ENCODE measurements at places on chromosomes 11 and 22.

- peak; percentile 45 for DNase-seq
These were observed 387.5 kb upstream of the NARS2 start for GRCh38 chr11:78961937-78962701.

- no peak for DNase-seq
These were observed 12.0 kb downstream of the STIM1 start for GRCh38 chr11:3867209-3868091.

DNA sequence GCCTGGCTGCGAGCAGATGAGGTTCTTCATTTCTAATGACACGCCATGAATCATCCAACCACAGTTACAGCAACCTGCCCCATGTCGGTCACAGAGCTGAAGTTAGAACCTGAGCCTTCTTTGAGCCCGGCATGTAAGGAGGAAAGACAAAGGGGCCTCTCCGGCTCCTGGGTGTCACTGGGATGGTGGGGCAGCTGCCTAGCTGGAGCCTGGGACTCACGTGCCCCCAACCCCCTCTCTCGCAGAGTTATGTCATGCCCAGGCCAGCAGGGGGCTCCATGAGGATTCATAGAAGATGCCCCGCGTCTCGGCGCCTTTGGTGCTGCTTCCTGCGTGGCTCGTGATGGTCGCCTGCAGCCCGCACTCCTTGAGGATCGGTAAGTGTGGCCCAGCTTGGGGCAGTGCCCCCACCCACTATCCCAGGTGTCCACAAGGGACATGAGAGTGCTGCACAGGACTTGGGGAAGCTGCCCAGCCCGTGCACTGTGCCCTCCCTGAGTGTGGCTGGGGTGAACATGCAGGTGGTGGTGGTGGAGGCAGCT, 148.5 kb downstream of the GRIK4 start:
- peak; percentile 15 for DNase-seq

- peak; percentile 88 for DNase-seq
These were observed at the start of gene CYB5R3 for GRCh38 chr22:42649246-42650099. CYB5R3 (minus strand) TSS chr22:42649392; CDS start chr22:42649315, 77 bp downstream.

GRCh38 chr11:129021295-129021694, 78.6 kb upstream of the TP53AIP1 start:
- DNase-seq = no peak

DNA sequence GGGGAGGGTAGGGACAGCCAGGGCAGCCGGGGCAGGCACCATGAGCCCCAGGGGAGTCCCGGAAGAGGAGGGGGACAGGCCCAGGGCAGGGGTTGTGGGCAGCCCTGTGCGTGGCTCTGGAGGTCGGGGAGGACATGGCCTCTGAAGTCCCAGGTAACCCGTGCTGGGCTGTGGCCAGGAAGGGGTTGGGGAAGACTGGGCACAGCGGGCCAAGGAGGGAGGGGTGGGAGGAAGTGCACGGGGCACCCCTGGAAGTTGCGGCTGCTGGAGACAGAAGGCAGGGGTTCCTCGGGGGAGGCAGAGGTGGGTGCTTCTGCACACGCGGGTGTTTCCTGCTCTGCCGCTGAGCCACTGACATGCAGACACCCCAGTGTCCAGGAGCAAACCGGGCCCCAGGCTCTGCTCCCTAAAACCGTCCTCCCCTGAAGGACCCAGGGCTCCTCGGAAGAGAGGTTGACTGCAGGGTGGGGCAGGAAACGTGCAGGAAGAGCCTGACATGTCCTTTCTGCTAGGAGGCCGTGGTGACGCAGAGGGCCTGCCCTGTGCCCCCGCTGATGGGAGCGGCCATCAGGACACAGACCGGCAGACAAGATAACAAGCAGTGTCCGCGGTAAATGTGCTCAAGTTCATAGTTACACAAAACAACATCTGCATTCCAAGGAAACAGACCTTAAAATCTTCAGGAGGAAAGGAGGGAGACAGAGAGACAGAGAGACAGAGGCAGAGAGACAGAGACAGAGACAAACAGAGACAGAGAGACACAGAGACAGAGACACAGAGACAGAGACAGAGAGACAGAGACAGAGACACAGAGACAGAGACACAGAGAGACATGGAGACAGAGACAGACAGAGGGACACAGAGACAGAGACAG, 5.7 kb downstream of the TNNI2 start:
- DNase-seq = no peak

DNA sequence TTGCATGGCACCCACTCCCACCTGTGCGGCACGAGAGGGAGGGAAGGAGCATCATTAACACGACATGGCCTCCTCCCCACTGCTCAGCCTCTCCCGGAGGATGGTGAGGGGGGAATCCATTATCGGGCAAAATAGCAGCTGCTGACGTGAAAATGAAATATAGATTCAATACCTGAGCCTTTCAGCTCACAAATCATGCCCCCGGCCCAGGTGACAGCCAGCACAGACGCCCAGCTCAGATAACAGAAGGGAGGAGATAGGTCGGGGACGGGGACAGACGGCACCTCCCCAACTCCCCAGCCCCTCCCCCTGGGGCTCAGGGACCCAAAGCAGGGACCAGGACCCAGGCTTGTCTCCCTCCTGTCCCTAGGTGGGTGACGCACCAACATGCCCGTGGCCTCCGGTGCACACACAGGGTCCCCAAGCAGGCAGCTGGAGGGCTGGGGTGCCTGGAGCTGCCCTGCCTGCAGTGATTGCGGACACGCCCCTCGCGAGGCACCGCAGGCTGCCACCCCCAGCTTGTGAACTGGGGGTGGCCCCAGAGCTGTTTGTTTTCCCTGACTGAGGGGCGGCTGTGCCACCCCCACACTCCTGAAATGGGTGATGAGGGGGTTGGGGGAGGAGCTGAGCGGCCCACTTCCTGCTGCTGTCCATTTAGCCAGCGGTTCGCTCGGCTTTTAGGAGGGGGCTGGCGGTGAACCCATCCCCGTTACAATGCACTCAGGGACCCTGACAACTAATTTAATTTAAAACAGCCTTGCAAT, 31.7 kb downstream of the FLRT1 start:
- DNase-seq = no peak

- DNase-seq = no peak
These were observed 2.9 kb downstream of the TCIRG1 start for GRCh38 chr11:68041617-68042218.

DNA sequence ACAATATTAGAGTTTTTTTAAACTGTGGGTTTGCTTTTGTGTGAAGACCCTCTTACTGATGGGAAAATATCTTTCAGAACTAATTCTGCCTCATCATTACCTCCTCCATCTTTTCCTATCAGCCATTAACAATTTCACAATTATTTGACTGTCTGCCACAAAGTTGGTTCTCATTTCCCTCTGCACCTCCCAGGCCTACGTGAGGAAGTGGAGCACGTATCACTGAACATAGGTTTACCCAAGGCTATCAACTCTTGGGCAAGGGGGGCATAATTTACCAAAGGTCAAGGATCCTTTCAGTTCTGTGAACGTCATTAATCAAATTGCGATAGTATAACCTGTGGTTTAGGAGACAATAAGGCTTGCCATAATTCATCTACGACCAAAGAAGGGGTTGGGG, 60.0 kb downstream of the LIF start:
- DNase-seq = no peak

GRCh38 chr11:2778630-2779498, 79.1 kb upstream of the KCNQ1OT1 start:
- DNase-seq = peak; percentile 7

DNA sequence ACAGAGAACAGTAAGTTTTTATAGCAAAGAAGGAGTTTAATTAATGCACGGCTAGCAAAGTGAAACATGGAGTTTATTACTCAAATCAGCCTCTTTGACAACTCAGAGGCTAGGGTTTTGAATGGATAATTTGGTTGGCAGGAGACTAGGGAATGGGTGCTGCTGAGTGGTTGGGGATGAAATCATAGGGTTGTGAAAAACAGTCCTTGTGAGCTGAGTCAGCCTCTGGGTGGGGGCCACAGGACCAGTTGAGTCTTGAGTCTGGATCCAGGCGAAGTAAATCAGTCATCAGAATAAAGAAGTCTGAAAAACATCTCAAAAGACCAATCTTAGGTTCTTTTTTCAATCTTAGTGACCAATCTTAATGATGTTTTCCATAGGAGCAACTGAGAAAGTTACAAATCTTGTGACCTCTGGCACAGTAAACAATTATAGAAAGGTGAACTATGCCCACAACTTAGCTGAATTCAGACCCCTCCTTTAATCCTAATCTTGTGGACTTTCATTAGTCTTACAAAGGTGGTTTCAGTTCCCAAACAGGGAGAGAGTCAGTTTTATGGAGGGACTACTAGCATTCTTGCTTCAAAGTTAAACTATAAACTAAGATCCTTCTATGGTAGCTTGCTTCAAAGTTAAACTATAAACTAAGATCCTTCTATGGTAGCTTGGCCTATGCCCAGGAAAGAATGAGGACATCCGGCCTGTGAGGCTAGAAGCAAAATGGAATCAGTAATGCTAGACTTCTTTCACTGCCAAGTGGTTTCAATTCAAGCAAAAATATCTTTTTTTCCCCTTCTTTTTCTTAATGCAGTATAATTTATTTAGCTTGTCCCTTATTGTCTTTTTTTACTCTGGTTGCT, 84.5 kb downstream of the AASDHPPT start:
- no peak for DNase-seq

GRCh38 chr11:41308286-41308685, 151.2 kb downstream of the LRRC4C start:
- no peak for DNase-seq
